ENCODE measurements at places on chromosomes 3 and 15.

DNA sequence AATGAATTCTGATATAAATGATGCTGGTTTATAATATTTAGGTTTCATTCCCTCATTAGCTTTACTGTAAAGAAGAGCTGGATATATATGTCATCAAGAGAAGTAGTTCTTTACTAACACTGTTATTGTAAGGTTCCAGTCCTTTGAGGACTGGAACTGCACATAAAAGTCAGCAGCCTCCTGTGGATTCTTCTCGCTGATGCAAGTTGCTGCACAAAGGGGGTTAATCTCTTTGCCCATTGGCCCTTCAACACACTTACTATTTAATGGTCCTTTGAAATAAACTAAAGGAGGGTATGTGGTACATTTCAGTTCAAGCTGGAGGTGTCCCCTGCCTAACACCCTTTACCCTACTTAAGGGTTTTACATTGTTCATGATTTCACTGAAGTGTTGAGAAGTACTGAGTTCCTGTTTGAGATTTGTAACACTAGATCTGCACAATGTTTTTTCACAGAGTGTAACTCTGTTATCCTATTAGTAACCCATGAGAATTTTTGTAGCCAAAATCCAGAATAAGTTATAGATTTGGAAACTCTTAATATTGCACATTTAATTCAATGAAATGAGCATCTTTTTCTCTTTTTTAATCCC is 43.9 kb downstream of the NR2C2 start:
- DNase-seq: no peak

- no peak for DNase-seq
Observed at GRCh38 chr3:195260280-195260905, 10.6 kb downstream of the XXYLT1 start.

DNA sequence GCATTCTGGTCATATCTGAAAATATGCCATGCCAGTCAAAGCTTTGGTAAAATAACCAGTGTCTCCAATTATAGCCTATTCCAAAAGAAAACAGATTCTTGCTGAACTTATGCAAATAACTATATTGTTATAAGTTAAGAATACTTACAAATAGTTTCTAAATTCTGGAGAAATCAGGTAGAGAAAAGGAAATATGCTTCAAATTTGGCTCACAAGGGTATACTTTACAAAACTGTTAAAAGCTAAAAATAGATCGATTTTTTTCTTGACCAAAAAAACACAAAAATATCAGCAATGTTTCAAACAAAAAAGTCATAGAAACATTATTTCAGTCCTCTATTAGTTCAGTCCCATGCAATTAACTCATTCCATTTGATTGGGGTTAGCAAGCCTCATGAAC is 23.7 kb downstream of the SETMAR start:
- no peak for DNase-seq

DNA sequence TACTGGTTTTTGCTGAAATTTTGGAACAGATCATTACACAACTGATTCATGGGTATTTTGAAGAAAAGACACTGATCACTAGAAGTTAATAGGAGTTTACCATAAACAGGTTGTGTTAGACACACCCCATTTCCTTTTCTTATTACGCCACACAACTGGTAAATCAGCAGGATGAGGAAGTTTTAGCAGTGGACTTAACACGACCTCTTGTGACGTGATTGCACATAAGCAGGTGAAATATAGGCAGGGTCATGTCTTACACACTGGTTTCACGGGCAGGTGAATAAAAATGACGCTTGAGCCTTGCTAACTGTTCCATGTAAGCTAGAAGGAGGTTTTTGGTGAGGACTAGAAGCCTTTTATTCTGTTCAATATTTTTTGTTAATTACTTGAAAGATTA is 27.1 kb upstream of the TPRG1 start:
- no peak for DNase-seq

GRCh38 chr3:110165753-110166152 is 828.4 kb upstream of the DPPA4 start:
- DNase-seq: no peak

- DNase-seq: no peak
Observed at GRCh38 chr15:40856746-40857145, 12.9 kb downstream of the SPINT1 start.

- DNase-seq: no peak
Observed at GRCh38 chr3:121957674-121958415, 63.6 kb downstream of the SLC15A2 start.

DNA sequence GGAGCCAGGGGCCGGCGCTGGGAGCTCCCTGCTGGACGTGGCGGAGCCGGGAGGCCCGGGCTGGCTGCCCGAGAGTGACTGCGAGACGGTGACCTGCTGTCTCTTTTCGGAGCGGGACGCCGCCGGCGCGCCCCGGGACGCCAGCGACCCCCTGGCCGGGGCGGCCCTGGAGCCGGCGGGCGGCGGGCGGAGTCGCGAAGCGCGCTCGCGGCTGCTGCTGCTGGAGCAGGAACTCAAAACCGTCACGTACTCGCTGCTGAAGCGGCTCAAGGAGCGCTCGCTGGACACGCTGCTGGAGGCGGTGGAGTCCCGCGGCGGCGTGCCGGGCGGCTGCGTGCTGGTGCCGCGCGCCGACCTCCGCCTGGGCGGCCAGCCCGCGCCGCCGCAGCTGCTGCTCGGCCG is 1.5 kb downstream of the SMAD6 start:
- DNase-seq: no peak

GRCh38 chr15:47964229-47964628 is 156.6 kb upstream of the SLC24A5 start:
- no peak for DNase-seq

DNA sequence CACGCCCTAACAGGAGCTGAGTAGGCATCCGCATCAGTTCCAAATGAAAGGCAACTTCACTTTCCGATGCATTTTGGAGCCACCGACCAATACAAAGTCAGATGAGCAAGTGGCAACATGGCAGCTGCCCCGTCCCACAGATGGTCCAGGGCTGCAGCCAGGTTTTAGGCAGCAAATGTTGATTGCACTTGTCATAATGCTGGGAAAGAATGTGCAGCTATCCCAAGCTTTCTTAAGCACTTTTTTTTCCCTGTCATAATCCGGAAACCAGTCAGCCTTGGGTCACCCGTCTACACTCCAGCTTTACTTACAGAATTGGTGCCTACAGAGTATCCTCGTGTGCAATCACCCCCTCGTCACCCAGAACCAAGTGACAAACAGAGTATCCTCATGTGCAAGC is 147.7 kb downstream of the CHSY1 start:
- no peak for DNase-seq

DNA sequence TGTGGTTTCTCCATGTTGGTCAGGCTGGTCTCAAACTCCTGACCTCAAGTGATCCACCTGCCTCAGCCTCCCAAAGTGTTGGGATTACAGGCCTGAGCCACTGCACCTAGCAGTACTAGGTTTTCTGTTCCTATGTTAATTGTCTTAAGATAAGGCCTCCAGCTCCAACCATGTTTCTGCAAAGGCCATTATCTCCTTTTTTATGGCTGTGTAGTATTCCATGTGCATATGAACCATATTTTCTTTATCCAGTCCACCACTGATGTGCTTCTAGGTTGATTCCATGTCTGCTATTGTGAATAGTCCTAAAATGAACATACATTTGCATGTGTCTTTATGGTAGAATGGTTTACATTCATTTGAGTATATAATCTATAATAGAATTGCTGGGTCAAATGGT is 9.8 kb downstream of the HTR3C start:
- no peak for DNase-seq

GRCh38 chr3:154324919-154325318 is 632 bp upstream of the DHX36 start:
- DNase-seq: no peak

- no peak for DNase-seq
Observed at GRCh38 chr3:124424396-124424795, 305.9 kb upstream of the UMPS start.

GRCh38 chr15:55586808-55587207 is 1.3 kb downstream of the PYGO1 start:
- DNase-seq: no peak

GRCh38 chr15:80141916-80142598 is 10.7 kb upstream of the FAH start:
- no peak for DNase-seq

GRCh38 chr15:50996641-50997040 is 88.2 kb downstream of the AP4E1 start:
- peak; percentile 30 for DNase-seq

All from amniotic stem cell (primary cell).